ENCODE measurements at places on chromosomes 4 and X.

- DNase-seq = no peak
Measured at GRCh38 chr4:53595204-53595603, 3.9 kb upstream of the LNX1 start.

- DNase-seq = no peak
Measured at GRCh38 chrX:155645180-155645579, 32.4 kb upstream of the TMLHE start.

DNA sequence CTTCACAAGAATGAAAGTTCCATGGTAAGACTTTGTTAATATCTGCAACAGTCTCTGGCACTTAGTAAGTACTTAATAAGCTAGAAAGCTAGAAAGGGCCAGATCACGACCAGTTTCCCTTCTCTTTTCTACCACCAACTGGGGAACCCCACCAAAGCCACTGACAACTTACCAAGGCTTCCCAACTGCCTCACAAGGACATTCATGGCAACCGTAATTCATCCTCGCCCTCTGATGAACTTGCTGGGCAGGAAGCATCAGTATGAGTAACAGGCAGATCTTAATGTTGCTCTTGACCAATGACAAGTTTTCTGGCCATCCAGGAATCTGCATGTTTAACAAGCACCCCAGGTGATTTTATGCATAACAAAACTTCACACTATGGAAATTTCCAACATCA, 23.2 kb upstream of the ZCCHC13 start:
- no peak for DNase-seq

DNA sequence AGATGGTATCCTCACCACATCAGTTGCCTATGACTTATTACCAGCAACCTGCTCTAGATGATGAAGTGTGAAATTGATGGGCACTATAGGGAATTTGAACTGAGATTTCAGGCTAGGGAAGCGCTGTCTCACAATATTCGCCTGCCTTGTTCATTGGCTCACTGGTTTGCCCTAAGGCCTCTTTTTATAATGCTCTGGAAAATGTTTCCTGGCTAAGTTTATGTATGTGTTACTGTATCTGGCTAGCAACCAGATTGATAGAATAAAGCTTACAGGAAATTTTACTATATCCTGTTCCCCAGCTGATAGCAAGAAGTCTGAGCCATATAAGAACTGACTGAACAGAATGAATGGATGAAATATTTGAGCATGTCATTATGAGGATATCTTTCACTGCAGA, 71.6 kb downstream of the GSTCD start:
- no peak for DNase-seq

GRCh38 chr4:152672206-152673092, 7.3 kb downstream of the TMEM154 start:
- DNase-seq = no peak

- no peak for DNase-seq
Measured at GRCh38 chr4:163525982-163526381, 31.5 kb downstream of the TMA16 start.

- DNase-seq = no peak
Measured at GRCh38 chr4:101230801-101231426, 116.4 kb downstream of the PPP3CA start.

GRCh38 chr4:16310606-16311005, 84.3 kb upstream of the TAPT1 start:
- no peak for DNase-seq

DNA sequence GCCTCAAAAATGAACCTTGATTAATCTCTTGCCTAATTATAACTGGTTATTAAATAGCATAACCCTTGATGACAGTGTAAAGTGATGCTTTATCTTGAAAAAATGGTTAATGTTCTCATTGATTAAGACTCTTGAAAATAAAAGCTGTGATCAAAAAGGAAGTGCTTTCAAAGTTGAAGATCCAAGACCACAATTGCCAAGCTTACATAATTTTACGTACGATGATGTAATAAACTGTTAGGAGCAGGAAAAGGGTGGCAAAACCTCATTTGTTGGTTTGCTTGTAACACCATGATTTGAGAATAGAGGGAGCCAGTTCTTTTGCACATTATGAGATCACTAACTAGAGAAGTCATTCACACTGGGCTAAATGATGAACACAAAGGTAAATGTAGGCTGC, 322.2 kb downstream of the ADGRL3 start:
- no peak for DNase-seq

GRCh38 chr4:159451006-159451405, 348.1 kb downstream of the RAPGEF2 start:
- no peak for DNase-seq

DNA sequence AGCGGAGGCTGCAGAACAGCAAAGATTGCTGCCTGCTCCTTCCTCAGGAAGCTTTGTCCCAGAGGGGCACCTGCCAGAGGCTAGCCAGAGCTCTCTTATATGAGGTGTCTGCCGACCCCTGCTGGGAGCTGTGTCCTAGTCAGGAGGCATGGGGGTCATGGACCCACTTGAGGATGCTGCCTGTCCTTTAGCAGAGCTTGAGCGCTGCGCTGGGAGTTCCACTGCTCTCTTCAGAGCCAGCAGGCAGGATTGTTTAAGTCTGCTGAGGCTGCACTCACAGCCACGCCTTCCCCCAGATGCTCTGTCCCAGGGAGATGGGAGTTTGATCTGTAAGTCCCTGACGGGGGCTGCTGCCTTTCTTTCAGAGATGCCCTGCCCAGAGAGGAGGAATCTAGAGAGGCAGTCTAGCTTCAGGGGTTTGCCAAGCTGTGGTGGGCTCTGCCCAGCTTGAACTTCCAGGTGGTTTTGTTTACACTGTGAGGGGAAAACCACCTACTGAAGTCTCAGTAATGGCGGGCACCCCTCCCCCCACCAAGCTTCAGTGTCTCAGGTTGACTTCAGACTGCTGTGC, 10.9 kb downstream of the DCK start:
- DNase-seq = peak; percentile 49

- peak; percentile 17 for DNase-seq
Measured at GRCh38 chrX:15854080-15854655, 445 bp downstream of the AP1S2 start.
